GM20000 (cell line): ENCODE measurements at places on chromosomes 7 and 10.
A peak's percentile ranks its signal among the peaks of the same experiment; 100 is the strongest.

DNA sequence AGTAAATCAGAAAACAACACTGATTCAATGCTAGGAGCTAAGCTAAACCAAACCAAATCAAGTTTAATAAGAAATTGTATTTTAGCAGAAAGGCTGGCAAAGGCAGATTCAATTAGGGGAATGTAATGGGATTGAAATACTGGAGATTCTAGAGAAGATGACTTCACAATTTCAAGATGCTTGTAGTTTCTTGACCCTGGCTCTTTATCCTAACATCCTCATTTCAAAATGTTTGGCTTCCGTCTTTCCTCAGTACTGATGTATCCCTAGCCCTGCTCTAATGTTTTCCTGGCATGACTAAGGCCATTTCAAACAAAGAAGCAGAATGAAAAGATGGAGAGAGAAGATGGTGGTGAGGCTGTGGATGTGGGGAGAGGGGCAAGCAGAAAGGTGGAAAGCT, 2.7 kb upstream of the JCAD start:
- DNase-seq, result no peak

DNA sequence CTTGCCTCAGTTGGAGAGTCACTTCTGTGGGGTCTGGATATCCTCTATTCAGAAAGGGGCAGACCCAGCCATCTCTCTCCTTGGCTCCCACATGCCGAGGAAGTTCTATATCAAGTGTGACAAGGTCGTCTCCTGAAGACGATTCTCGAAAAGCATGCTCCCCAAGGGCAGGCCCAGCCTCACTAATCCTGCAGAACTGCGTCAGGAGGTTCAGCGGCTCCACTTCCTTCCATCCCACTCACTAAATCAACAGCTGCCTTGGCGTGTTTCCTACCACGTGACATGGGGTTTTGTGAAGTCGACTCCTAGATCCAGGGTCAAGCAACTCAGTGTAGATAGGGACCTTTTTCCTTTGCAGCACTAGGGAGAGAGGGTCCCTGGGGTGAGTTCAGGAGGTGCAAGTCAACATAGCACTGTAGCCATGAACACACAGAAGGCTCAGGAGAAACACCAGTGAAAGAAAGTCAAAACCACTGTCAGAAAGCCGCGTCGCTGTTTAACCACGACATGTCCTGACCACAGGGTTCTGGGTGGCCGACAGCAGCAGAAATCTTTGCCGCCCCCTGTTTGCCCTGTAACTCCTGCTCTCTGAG, 156.4 kb downstream of the PRPF18 start:
- DNase-seq, result peak; percentile 56

- no peak for DNase-seq
Observed at GRCh38 chr10:102744374-102745051, 765 bp downstream of the WBP1L start.

DNA sequence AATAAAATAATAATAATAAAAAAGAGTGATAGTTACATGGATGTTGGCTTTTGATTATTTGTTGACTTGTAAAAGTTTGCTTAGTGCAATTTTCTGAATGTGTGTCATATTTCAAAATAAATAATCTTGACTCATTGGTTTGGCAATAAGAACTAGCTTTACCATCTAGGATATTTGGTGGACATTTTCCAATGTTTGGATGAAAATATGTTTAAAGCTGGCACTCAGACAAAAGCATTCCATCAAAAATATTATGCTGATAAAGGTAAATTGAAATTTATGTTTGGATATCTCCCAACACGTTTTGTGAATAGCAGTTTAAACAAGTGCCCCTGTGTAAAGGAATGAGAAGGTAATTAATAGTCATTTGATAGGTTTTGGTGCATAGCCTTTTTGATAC, 62.5 kb upstream of the KCNMA1 start:
- DNase-seq, result no peak

DNA sequence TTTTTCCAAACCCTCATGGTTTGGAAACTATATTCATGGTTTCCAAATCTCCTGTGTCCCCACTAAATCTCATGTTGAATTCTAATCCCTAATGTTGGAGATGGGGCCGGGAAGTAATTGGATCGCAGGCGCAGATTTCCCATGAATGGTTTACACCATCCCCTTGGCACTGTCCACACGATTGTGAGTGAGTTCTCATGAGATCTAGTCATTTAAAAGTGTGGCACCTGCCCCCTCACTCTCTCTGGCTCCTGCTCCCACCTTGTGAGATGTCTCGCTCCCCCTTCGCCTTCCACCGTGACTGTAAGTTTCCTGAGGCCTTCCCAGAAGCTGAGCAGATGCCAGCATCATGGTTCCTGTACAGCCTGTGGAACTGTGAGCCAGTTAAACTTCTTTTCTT, 3.3 kb upstream of the MTPAP start:
- no peak for DNase-seq

DNA sequence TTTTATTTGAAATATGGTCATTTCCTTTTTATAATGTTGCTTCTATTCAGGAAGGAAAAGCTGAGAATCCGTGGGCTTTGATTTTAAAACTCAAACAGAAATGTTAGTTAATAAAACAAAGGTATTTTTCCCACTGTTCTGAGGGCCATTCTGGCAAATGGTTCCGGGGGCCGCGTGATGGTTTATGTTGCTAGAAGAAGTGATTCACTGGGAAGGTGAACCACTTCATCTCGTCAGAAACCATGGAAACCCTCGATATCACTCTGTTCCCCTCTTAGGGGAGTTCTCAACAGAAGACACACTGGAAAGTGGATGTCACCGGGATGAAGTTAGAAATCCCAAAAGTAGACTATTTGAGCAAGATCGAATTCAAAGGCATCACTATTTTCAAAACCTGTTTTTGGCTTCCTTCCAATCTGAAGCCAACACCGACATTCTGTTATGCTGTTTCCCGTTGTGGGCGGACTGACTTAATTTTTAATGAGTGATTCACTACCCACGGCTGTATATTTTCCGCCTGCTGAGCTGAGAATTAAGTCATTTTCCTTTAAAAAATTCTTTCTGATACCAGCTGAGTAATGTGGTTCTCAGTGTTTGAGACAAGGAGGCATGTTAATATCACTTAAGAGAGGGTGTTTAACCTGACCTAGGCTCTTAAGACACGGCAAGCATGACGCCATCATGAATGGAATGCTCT, 84.1 kb downstream of the PTPRE start:
- DNase-seq, result no peak

DNA sequence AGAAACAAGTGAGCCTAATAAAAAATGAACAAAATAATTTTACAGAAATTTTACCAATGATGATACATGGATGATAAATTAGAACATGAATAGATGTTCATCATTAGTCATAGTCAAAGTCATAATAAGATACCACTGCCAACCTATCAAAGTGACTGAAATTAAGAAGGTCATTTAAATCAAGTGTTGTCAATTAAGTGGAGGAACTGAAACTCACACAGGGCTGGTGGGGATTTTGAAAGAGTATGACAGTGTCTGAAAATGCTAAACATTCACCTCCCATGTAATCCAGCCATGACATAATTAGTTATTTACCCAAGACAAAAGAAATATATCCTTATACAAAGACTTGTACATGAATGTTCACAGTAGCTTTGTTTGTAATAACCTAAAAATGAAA, 57.1 kb upstream of the DYNC1I1 start:
- peak; percentile 18 for DNase-seq

GRCh38 chr7:151899513-151900360, 22.8 kb upstream of the PRKAG2 start:
- DNase-seq, result no peak

GRCh38 chr7:86928308-86928707, 131.1 kb downstream of the ELAPOR2 start:
- no peak for DNase-seq

DNA sequence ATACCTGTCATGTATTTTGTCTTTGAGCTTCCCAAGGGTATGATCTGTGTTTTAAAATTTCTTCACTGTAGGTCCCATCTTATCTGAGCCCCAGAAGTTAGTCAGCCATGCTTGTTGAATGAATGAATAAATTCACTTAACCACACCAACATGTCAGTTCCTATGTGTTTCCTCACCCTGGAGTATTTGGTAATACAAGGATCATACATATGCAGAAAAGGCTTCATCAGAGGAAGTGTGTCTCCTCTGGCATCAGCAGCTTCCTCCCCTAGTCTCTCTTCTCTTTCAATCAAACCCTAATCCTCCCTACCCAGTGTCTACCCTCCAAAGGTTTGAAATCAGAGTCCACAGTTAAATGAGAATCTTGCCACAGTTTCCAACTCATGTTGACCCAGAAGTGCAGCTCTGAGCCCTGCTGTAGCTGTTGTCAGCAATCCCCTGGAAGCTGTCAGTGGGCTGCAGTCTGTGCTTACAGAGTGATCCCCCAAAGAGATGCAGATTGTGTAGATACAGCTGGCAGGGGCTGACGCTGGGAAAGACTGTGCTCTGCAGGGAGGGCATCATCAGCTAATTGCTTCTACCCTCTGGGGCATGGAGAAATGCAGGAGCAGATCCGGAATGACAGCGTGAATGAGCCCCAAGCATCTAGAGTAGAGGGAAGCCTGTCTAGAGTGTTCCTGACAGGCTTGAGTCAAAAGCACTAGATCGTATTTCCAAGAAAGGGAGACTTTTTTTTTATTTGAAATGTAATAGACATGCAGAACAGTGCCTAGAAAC, 105.0 kb upstream of the WDR11 start:
- no peak for DNase-seq

DNA sequence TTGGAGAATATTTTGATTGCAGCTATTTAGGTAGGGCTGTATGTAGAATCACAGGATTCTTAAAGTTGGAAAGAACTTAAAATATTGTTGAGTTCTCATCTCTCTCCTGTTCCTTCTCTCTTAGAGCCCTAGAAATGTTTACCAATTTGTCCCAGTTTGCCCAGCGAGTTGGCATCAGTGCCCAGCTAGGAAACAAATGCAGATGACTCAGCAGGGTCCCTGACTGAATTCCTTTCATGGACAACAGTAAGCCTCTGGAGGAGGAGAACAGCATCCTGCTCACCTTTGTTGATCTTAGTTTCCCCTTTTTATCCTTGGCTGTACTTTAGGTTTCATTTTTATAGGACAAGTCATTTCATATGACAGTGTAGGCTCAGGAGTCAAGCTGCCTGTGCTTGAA, 89.3 kb downstream of the SEC23IP start:
- DNase-seq, result no peak

DNA sequence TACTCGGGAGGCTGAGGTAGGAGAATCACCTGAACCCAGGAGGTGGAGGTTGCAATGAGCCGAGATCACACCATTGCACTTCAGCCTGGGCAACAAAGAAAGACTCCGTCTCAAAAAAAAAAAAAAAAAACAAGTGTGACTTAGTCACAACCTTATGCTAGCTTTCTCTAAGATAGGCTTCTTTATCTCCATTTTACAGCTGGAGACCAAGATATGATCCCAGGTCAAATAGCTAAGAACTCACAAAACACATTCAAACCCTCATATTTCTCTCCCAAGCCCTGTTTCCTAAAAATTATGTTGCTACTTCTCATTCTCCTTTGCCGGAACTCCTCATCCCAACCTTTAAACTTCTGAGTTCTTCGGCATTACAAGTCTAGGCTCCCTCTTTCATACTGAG, 13.0 kb upstream of the DHTKD1 start:
- no peak for DNase-seq

DNA sequence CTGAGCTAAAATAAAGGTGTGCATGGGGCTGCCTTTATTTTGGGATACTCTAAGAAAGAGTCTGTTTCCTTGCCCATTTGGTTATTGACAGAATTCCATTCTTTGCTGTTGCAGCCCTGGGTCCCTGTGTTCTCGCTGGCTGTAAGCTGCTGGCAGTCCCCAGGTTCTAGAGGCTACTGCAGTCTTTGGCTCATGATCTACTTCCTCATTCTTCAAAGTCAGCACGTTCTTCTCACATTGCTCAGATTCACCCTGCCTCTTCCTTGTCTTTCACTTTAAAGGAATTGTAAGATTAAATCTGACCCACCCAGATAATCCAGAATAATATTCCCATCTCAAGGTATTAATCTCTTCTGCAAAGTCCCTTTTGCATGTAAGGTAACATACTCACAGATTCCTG, 620.3 kb downstream of the CCSER2 start:
- DNase-seq, result no peak

GRCh38 chr7:14507617-14508016, 394.9 kb downstream of the DGKB start:
- DNase-seq, result no peak

GRCh38 chr7:131331806-131332205, 4.1 kb downstream of the MKLN1 start:
- no peak for DNase-seq

- DNase-seq, result no peak
Observed at GRCh38 chr10:10942441-10942840, 75.2 kb upstream of the CELF2 start.
